ENCODE measurements at places on chromosomes 13 and 19.

GRCh38 chr19:7926727-7927604 is 1.0 kb upstream of the CTXN1 start:
- no peak for DNase-seq

GRCh38 chr13:37488726-37489125 is 109.8 kb downstream of the POSTN start:
- no peak for DNase-seq

DNA sequence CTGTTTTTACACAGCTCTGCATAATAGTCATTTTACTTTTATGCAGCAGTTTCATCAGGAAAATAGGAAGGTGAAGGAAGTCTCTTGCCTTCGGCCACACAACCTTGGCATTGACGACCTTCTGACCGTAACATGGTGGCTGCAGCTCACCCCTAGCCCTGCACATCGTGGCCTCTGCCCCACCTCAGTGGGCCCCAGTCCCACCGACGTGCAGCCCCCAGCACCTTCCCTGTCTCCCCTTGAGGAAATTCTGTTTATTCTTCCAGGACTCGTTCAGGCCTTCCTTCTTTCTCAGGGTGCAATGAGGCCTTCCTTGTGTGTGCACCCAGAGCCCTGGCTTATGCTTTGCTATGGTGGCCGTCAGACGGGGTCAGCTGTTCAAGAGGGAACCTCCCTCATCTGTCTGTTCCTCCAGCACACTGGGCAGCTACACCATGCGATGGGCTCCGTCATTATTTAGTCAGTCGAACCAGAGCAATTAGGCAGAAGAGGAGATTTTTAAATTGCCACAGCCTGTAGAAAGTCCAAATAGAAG is 33.3 kb downstream of the TMEM255B start:
- no peak for DNase-seq

DNA sequence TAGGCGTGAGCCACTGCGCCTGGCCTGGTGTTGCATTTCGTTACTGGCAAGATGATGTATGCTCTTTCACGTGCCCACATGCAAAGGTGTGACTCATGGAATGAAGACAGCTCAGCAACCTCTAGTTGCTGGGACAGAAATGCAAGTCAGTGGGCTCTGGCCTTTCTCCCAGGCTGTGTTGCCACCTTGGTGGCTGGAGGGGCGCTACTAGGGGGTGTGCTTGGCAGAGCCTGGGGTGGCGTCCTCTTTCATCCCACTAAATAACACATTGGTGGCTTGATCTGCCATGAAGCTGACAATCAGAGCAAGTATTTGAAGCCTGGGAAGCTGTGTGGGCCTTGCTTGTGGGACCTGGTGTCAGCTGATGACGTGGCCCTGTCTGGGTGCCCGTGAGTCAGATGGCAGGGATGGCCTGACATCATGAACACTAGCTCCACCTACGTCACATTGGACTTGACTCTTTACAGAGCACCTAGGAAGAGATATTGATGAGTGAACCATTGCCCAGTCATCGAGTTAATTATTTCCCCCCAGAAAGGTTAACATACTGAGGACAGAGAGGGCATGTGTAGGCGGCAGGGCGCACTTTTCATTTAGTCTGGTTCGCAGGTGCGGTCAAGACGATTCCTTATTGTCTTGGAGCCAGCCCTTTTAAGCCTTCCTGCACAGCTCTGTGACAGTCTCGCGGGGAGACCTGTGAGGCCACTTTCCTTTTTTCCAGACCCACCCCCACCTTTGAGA is 154.2 kb downstream of the TM9SF2 start:
- no peak for DNase-seq

- DNase-seq: no peak
Observed at GRCh38 chr19:34998777-34999497, 1.2 kb upstream of the GRAMD1A start.

- no peak for DNase-seq
Observed at GRCh38 chr13:40468227-40468838, 198.1 kb downstream of the FOXO1 start.

GRCh38 chr19:5478241-5478924 is 23.2 kb downstream of the ZNRF4 start:
- DNase-seq: no peak

GRCh38 chr13:113144255-113144629 is 14.2 kb upstream of the PROZ start:
- no peak for DNase-seq

DNA sequence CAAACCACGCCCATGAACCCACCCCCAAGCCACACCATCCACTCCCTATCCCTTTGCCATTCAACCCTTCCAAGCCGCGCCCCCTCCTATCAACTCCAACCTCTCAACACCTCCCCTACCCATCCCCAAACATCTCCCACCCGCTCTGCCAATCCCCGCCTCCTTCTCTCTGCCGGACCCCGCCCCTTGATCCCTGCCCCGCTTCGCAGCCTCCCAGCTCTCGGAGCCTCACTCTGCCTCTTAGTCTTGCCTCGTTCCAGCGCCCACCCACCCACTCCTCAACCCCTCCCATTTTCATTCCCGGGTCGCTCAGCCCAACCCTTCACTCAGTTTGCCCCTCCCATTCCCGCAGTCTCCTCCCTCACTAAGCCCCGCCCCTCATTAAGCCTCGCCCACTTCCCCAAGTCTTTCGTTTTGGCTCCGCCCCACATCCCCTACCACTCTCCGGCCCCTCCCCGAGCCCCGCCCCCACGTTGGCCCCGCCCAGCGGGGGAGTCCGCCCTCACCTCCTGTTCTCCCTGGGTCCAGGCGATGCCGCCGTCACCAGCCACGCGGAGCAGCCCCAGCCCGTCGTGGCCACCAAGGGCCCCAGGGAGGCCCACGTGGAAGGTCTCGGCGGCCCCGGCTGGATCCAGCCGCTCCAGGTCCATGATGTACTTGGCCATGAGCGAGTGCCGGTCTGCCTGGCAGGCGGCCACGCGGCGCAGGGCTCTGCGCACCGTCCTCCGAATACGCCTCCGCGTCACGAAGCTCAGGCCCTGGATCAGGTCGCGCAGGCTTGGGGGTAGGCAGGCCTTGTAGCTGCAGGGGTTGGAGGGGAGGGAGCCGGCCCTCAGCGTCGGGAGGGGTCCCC is 5.7 kb downstream of the JAK3 start:
- DNase-seq: peak; percentile 62

- no peak for DNase-seq
Observed at GRCh38 chr19:19460258-19460731, 54.8 kb downstream of the GATAD2A start.

- peak; percentile 9 for DNase-seq
Observed at GRCh38 chr19:29806098-29806866, 5.5 kb upstream of the CCNE1 start.

DNA sequence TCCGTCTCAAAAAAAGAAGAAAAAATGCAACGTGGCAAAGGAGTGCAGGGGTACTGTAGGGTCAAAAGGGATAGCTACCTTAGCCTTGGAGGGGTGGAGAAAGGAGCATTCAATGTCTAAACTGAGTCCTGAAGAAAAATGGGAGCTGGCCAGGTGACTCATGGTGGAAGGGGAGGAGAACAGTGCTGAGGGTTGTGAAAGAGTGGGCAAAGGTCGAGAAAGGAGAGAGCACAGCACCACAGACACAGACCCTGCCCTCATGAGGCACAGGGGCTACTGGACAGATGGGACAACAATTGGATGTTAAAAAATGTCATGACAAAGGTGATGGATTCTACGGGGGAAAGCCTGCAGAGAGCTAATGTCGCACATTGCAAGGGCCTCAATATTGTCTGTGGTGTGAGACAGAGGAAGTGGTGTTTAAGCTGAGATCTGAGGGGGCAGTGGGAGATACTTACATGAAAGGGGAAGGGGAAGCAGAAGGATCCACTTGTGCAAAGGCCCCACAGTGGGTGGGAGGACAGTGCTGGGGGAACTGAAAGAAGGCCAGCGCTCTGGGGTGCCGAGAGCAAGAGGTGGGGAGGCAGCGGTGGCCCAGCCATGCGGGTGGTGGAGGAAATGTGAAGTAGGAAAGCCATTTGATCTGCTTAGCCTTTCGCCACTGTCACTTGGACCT is 42.9 kb upstream of the URAD start:
- no peak for DNase-seq

GRCh38 chr19:53971673-53972072 is 8.9 kb downstream of the CACNG8 start:
- DNase-seq: no peak

DNA sequence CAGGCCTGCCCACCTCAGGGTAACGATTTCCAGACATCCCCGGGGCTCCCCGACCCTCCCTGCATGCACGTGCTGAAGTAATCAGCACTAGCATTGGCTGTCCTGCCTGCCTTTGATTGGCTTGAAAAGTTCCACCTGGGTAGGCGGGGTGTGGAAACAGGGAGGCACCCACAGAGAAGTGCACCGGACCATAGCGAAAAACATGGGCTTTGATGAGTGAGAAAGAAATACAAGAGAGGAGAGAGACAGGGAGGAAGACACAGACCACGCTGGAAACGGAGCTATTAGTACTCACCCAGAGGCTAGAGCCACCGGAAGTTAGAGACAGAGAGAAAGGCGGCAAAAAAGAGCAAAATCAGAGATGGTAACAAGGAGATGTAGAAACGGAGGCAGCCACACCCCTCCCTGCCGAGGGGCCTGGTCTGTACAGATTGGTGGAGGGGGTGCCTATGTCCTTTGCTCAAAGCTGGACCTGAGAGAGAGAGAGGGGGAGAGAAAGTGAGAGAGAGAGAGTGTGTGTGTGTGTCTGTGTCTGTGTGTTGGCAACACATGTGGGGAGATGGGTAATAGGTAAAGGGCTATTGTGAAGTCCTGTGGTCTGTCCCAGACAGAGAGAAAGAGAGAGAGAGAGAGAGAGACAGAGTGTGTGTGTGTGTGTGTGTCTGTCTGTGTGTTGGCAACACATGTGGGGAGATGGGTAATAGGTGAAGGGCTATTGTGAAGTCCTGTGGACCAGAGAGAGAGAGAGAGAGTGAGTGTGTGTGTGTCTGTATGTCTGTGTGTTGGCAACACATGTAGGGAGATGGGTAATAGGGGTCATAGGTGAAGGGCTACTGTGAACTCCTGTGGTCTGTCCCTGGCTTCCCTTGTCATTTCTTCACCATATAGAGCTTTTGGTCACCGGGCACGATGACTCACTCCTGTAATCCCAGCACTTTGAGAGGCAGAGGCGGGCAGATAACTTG is 2.9 kb downstream of the CGB3 start:
- DNase-seq: no peak

- DNase-seq: no peak
Observed at GRCh38 chr13:45747071-45747470, 45.0 kb downstream of the CBY2 start.

- DNase-seq: no peak
Observed at GRCh38 chr19:32876236-32876918, 6.8 kb upstream of the SLC7A9 start.

DNA sequence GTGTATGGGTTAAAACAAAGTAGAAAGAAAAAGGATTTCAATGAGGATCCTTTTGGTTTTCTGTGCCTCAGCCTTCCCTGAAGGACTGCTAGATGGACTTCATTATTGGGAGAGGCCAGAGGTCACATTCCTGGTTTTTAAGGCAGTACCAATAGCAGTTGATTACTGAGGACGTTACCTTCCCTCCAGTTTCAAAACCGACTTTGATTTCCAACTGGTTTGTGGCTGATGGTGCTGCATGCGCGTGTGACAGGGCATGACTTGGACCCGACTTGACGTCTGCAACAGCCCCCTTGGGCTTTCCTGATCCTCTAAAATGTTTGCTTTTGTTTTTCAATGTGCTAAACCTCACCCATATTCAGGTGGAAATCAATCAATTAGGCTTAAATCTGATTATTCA is 314.3 kb upstream of the ARGLU1 start:
- no peak for DNase-seq

GRCh38 chr13:63696055-63696454 is 2280.4 kb upstream of the PCDH20 start:
- no peak for DNase-seq

DNA sequence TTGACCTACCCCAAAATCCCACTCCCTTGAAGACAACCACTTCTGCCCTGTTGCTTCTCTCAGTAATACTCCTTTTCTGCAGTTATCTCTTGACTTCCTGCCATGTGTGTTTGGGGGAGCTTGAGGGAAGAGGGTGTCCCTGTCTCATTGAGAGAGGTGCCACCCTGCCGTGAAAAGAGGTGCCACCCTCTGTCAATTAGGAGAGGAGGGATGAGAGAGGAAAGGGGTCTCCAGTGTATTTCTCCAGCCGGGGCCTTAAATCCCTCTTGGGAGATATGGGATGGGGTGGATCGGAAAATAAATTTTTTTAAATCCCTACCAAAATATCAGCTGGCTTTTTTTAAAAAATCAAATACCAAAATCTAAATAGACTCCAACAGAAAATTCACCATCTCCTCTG is 16.5 kb downstream of the PLD3 start:
- DNase-seq: no peak

GRCh38 chr19:46602392-46603194 is 1.5 kb downstream of the CALM3 start:
- no peak for DNase-seq

GRCh38 chr19:23436944-23437343 is 41.7 kb upstream of the ZNF91 start:
- DNase-seq: no peak
